Left lung (tissue), 14 donors: ENCODE measurements at places on chromosomes 7 and 10. TPM values are rescaled to one million over a fixed set of nuclear protein-coding genes. Genes with fewer than 3 reads are reported as not detected.

DNA sequence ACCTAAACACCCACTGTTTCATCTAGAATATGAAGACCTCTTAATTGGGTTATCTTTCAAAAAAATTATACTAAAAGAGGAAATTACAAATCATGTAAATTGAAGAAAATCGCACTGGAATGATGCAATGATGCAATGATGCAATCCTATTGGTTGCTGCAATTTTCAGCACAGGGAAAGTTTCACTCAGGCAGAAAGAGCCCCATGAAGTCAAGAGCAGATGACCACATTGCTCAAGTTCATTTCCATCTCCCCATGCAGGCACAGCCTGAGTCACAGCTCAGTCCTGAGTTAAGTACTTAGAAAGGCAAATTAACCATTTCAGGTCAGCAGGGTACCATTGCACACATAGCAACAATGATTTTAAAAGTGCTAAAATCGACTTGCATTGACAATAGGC lies 180.3 kb upstream of the MYO3A start:
- no peak for DNase-seq

GRCh38 chr10:71132321-71132810 lies 80.0 kb upstream of the UNC5B start:
- DNase-seq = no peak

DNA sequence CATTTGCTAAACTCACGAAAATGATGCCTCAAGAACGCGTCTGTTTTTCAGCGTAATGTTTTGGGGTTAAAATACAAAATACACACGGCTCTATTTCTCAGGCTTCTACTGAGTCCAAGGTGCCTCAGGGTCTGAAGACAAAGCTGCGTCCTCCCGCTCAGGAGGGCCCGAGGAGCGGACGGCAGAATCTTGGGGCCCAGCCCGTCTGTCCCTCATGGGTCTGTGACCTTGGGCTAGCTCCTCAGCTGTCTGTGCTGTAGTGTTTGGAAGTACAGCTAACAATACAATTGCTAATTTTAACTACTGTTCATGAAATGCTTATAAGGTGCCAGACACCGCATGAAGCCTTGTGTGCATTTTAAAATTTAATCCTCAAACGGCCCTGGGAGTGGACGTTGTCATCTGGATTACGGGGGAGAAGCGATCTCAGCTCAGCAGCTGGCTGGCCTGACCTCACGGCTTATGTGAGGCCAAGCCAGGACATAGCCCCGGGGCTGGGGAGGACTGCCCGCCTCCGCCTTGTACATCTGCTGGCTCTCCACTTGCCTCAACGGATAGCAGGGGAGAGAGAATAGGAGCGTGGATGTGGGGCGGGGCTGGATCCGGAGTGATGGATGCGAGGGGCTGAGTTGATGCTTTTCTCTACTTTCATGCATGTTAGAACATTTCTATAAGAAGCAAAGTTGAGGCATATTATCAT lies 357.4 kb downstream of the GLRX3 start:
- no peak for DNase-seq

- DNase-seq = no peak
Measured at GRCh38 chr10:50558371-50558770, 65.4 kb downstream of the SGMS1 start.

DNA sequence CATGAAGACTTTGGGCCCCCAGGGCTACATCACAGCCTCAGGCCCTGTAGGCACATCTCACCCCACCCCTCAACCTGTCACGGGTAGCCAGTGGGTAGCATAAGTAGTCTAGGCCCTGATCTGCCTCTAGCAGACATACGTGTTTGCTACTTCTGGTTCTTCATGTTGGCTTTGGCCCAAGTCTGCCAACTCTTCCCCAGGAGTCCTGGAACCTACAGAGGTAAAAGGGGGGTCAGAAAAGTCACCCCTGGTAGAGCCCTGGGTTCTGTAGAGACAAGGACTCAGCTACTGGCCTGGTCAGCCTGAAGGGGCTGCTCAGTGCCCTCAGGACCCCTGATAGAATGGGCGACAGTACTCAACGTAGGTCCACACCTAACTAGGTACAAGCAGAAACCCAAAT lies 67.5 kb upstream of the UNC5B start:
- DNase-seq = no peak

DNA sequence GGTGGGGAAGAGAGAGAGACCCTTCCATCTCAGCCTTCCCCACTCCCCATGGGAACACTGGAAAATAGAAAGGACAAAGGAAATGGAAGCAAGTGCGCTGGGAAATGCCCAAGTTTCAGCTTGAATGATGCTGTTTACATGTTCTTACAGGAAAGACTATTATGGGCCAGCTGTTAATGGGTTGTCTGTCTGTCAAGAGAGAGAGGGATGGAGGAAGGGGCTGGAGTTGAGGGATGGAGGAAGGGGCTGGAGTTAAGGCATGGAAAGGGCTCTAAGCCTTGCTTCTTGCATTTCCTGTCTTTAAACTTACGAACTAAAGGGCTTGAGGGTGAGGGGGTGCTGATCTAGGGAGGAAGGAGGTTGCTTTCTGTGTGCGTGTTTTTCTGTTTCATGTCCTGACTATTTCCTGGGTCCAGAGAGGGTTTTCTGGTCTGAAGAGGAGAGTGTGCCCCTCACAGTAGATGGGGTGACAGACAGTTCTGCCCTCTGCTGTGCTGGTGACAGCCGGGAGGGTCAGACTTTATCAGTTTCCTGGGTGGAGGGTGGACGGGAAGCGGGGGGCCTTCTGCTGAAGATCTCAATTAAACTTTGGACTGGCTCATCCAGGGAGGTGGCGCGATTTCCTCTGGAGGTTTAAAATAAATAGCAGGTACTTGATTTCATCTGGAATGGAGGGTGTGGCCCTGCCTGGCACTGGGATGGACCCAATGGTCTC lies 30.5 kb downstream of the GRK5 start:
- no peak for DNase-seq

DNA sequence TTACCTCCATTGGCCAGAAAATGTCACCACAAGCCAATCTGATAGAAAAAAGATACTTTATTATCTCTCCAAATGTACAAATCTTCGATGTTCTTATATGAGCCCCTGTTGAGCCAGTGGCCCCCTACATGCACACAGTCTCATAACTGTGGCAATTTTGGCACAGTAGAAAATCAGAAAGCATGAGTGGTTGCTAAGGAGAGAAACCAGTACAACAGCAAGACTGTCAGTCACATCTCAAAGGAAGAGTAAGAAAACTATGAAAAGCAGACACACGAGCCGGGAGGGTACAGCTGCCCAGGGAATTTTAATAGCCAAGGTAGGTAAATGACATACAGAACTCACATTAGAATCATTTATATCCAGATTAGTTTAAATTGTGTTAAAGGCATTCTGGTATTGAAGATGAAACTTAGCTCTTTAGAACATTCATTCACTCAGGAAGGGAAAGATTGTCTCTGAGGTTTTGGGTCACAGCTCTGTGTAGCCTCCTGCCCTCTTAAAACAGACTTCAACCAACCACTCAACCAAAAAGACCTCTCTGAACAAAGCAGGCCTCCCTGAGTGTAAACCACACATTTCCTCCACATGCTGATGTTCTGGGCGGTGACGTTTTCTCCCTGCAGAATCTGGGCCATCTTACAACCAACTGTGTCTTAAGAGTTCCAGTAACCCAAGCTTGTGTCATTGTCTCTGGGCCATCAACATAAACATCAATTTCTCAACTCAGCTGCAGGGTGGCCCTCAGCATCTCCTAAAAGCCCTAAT lies 80.8 kb upstream of the ADAM12 start:
- no peak for DNase-seq

GRCh38 chr7:106517508-106517907 lies 143.4 kb downstream of the CCDC71L start:
- no peak for DNase-seq

DNA sequence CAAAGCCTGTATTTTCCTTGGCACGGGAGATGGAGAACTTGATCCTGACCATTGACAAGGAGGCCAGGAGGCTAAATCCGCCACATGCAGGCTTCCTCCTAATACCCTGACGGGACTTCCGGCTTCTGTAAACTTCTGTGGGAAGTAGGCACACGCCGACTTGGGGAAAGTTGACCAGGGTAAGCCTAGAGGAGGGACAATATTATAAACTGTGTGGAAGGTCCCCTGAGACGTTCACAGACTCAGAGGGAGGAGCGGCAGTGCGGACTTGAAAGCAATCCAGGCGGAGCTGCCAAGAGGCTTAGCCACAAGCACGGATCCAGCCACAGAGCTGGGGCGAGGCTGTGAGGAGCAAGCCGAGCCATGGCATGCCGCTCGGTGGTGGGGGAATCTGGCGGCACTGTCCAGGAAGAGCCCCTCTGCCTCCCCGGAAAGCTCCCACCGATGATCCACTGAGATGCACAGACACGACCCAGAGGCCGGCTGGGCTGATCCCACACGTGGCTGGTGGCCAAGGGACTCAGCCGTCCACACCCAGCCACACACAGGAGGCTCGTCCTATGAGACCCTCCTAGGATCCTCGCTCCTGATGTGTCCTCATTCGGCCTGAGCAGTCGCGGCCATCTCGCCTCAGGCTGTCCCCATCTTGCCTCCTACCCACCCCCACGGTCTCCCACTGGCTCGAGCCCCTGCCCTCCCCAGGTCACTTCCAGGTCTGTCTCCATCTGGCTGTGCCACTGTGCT lies 40.0 kb upstream of the INSIG1 start:
- DNase-seq = no peak

GRCh38 chr7:7641129-7641663 lies 644 bp downstream of the UMAD1 start:
- DNase-seq = no peak

GRCh38 chr10:127974911-127975310 lies 68.0 kb downstream of the PTPRE start:
- DNase-seq = no peak

GRCh38 chr10:71714592-71714991 lies 5.0 kb downstream of the C10orf105 start:
- DNase-seq = no peak

The MAGI2 gene
- 7.5 TPM for total RNA-seq

The OAT gene
- 64.0 TPM for total RNA-seq

The CYP26C1 gene
- 0.09 TPM for total RNA-seq

The ACTL6B gene
- total RNA-seq = not detected

The STX1A gene
- 6.9 TPM for total RNA-seq
